GM19239 (cell line): ENCODE measurements at places on chromosomes 16 and 17.

DNA sequence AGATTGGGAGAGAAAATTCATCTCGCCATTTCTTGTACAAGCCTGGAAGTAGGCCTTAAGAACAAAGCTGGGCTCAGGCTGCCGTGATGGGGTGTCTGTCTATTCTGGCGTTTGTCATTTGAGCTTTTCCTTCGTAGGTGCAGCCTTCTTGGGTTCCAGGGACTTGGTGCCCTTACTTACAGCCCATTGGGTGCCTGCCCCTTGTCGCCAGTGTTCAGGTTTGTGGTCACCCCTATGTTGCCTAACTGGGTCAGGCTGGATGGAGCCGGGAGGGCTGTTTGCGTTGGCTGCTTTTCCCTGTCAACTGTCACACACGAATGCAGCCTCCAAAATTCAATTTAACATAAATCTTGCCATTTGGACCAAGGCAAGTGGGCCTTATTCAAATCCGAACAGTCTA is 23.7 kb upstream of the MED9 start:
- DNase-seq: no peak

DNA sequence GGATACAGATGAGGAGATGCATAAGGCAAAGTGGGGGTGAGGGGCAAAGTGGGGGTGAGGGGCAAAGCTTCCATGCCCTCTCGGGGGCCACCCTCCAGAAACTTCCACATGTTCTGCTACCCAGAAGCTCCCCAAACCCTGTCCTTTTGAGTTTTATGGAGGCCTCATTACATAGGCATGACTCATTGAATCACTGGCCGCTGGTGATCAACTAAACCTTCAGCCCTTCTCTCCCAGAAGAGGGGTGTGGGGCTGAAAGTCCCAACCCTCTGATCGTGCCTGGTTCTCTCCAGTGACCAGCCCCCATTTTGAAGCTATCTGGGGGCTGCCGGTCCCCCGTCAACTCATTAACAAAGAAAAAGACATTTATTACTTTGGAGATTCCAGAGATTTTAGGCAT is 27.5 kb downstream of the ITGAE start:
- no peak for DNase-seq

DNA sequence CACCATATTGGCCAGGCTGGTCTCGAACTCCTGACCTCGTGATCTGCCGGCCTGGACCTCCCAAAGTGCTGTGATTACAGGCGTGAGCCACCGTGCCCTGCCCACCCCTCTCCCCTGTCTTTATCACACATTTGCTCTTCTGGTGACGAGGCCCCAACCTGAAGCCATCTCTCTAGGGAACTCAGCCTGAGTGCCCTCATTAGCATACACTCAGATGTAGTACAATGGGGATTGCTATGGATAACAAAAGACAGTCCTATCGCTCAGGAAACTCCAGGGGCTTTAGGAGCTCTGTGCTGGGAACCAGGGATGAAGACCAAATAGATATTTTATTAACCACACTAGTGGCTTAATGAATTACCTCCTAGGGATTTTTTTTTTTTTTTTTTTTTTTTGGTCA is 100.7 kb downstream of the MARF1 start:
- DNase-seq: no peak

GRCh38 chr16:66020046-66020445 is 346.4 kb upstream of the CDH5 start:
- DNase-seq: no peak

- DNase-seq: no peak
Measured at GRCh38 chr16:85017151-85017550, 5.8 kb upstream of the ZDHHC7 start.
